Hepatocyte (in vitro differentiated cells): ENCODE measurements at places on chromosomes 1 and 21. TPM values are rescaled to one million over a fixed set of nuclear protein-coding genes. Genes with fewer than 3 reads are reported as not detected.
A peak's percentile ranks its signal among the peaks of the same experiment; 100 is the strongest.

DNA sequence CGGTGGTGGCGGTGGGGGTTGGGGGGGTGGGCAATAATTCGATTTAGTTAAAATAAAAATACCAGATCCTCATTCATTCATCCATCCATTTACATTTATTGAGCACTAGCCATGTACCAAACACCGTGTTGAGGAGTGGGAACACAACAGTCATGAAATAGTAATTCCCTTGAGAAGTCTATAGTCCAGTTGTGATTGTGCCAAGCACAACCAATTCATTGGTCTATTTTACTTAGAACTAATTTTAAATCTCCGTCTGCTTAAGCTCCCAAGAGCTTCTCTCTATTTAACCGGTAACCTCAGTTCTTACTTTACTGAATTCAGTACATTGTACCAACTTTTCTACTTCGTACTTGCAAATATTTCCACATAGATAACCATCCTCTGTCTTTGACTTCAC, 38.4 kb downstream of the WARS2 start:
- no peak for DNase-seq

DNA sequence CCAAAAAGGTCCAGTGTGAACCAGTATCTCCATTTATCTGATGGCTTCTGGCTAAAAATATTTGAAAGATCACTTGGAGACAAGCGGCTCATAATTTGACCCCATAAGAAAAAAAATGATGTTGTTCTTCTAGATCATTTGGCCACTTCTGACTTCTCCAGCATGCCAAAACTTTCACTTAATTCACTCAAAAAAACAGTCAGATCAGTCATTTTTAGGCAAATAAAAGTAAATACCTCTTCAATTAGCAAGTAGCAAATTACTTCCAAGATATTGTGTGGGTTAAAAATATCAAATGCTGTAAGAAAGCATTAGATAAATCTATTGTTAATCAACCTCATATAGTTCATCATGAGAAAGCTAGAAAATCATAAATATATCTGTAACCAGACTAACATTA, 106.0 kb downstream of the ZC3H11B start:
- DNase-seq, result no peak

DNA sequence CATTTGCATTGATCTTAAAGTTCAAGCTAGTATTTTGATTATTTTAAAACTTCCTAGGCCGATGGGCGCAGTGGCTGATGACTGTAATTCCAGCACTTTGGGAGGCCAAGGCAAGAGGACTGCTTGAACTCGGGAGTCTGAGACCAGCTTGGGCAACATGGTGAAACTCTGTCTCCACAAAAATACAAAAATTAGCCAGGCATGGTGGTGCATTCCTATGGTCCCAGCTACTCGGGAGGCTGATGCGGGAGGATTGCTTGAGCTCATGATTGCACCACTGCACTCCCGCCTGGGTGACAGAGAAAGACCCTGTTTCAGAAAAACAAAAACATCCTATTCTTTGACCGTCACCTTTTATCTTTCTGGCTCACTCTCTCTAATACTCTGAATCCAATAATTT, 30.0 kb downstream of the MFSD2A start:
- no peak for DNase-seq

GRCh38 chr1:185674201-185674600, 60.0 kb upstream of the HMCN1 start:
- DNase-seq, result peak; percentile 13

DNA sequence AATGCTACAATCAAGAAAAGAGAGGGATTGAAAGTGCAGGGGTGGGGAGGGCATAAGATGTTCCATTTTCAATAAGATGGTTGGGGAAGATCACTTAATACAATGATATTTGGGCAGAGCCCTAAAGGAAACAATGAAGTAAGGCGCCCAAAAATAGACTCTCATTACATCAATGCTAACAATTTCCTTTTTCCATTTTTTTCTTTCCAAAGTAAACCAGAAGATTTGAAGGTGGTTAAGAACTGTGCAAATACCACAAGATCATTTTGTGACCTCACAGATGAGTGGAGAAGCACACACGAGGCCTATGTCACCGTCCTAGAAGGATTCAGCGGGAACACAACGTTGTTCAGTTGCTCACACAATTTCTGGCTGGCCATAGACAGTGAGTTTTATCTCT, 16.8 kb downstream of the IFNAR2 start:
- DNase-seq, result no peak

DNA sequence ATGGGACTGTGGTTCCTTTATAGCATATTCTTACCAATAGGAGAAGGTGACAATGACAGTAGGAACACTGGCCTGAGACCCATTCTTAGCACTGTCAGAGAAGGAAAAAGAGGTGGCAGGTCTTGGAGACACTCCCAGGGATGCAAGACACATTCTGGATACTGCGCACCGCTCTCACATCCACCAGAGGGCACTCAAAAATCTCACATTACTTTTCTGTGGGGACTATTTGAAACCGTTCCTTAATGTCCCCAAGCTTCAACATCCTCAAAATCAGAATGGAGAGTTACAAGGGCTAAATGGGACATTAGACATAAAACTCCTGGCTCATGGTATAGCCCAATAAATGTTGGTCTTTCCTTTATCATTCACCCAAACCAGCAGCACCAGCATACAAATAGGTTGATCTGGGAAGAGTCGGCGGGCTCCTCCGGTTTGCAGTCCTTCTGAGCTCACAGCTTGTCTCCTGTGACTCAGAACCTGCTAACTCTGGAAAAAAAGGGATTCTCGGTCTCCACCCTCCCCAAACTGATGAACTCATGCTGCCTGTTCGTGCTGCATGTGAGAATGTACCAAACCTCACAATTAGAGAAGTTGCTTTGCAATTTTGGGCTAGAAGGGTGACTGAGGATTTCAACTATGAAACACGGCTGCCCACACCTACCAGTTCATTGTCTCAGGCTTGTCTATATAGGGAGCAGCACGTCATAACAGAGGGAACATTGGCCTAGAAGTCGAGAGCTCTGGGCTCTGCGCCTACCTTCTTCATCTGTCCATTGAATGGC, 40.2 kb downstream of the IL12RB2 start:
- DNase-seq, result peak; percentile 70

Gene NUDT4B
- total RNA-seq, result 107 and 127 TPM in 2 replicates

Gene KLHDC8A
- 0.28 and 0.40 TPM in 2 replicates for total RNA-seq

DNA sequence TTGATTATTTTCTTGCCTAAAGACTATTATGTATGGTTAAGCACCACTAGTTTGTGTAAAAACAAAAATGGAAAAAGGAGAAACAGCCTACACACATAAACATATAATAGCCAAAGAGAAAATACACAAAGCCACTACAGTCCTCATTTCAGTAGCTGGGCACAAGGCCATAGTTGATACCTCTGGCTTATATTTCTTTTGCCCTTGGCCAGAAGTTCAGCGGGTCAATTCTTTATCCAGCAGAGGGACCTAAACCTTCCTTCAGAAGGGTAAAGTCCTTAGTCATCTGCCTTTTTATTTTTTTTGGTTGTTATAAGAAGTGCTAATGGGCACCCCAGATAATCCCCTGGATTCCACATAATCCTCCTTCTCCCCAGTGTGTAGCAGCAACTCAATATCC, 134.1 kb downstream of the PIGK start:
- DNase-seq, result no peak

- no peak for DNase-seq
Observed at GRCh38 chr1:99198393-99198792, 65.9 kb upstream of the PLPPR4 start.

Gene GNB1
- total RNA-seq, result 134 and 155 TPM in 2 replicates

- DNase-seq, result no peak
Observed at GRCh38 chr1:198316546-198317100, 159.8 kb downstream of the NEK7 start.

GRCh38 chr1:81032973-81033425, 767.7 kb upstream of the ADGRL2 start:
- DNase-seq, result no peak
